Bone marrow (tissue), 2 donors: ENCODE measurements at places on chromosomes 13 and 19.

- DNase-seq, result no peak
Measured at GRCh38 chr19:17868669-17869068, 3.1 kb upstream of the SLC5A5 start.

GRCh38 chr13:101757446-101758039 is 305.1 kb downstream of the ITGBL1 start:
- no peak for DNase-seq

DNA sequence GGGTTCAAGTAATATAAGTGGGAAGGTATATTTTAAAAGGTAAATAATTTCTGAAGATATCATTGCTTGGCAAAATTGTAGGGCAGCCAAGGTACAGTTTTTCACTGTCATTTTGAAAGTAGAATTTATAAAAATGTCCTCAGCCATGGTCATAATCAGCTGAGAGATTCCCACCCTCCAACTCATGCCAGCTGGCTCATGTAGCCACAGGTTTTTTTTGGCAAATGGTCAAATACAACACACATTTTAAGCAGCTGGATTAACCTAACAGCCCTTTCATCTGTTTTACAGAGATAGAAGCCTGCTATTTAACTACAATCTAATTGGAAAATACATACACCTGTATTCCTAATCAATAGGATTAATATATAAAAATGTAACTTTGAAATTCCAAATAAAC is 619.2 kb upstream of the SGCG start:
- no peak for DNase-seq

DNA sequence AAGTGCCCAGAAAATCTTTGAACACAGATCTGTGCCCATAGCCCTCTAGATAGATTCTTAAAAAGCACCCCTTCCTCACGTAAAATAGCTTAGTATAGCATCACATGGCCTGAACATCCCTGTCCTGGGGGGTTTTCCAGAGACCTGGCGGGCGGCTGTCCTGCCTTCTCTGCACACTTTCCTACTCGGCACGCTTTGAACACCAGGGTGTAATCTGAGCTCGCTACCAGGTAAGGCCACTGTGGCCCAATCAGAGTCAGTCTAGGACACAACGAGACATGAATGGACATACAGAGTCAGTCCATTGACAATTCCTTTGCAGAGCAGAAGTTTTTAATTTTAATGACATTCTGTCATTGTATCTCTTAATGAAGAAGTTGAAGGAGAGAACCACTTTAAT is 8.1 kb downstream of the CYP2A13 start:
- DNase-seq, result no peak

DNA sequence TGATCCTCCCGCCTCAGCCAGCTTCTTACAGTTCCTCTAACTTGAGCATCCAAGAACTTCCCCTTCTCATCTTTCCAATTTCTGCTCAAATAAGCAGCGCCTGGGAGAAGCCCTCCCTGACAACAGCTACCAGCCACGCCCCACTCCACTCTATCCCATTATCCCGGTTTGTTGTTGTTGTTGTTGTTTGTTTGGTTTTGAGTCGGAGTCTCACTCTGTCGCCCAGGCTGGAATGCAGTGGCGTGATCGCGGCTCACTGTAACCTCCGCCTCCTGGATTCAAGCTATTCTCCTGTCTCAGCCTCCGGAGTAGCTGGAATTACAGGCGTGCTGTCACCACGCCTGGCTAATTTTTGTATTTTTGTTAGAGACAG is 822 bp upstream of the PTPRS start:
- no peak for DNase-seq

GRCh38 chr19:29535214-29535831 is 9.5 kb downstream of the VSTM2B start:
- DNase-seq, result no peak

DNA sequence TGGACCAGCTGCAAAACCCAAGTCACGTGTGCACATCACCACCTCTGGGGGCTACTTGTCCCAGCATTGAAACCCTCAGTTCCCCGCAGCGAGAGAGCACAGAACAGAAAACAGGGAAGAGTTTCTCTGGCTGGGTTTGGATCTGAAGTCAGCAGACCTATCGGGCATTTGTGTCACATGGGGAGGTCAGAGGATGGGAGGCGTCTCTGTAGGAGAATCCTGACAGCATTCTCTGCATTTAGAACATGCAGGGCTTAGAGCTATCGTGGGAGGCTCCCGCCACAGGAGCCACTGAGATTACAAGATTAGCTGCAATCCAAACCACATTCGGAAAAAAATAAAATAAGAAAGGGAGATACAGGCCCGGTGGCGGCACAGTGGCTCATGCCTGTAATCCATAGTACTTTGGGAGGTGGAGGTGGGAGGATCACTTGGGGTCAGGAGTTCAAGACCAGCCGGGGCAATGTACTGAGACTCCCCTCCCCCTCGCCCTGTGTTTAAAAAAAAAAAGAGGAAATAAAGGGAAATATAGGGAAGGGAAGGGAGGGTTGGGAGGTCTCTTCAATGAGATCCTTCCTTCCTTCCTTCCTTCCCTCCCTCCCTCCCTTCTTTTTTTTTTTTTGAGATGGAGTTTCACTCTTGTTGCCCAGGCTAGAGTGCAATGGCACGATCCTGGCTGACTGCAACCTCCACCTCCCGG is 2.9 kb upstream of the TLE6 start:
- peak; percentile 30 for DNase-seq

GRCh38 chr13:110130431-110130830 is 176.5 kb downstream of the COL4A1 start:
- DNase-seq, result no peak

DNA sequence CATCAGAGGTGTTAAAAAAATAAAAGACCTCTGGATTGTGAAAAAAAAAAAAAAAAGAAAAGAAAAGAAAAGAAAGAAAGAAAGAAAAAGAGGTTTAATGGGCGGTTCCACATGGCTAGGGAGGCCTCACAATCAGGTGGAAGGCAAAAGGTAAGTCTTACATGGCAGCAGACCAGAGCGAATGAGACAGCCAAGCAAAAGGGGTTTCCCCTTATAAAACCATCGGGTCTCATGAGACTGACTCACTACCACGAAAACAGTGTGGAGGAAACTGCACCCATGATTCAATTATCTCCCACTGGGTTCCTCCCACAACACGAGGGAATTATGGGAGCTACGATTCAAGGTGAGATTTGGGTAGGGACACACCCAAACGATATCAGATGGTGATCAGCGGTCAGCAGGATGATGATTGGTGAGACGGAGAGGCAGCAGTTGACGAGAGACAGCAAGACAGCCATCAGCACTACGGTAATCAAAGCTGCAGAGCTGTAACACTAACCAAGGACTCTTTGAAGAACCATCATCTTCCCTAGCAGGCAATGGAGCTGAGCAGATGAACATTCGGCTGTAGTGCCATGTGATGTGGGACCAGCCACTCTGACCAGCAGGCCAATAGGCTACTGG is 3.9 kb upstream of the CD209 start:
- DNase-seq, result no peak

- DNase-seq, result no peak
Measured at GRCh38 chr19:35812220-35813042, at the start of gene PRODH2. Gene PRODH2, minus strand, starts transcription at chr19:35812845. Its CDS starts 40 bp downstream, at chr19:35812805.

- DNase-seq, result no peak
Measured at GRCh38 chr13:37978680-37979079, 109.1 kb upstream of the TRPC4 start.

- DNase-seq, result no peak
Measured at GRCh38 chr19:16161840-16162239, 11.5 kb downstream of the CIB3 start.

DNA sequence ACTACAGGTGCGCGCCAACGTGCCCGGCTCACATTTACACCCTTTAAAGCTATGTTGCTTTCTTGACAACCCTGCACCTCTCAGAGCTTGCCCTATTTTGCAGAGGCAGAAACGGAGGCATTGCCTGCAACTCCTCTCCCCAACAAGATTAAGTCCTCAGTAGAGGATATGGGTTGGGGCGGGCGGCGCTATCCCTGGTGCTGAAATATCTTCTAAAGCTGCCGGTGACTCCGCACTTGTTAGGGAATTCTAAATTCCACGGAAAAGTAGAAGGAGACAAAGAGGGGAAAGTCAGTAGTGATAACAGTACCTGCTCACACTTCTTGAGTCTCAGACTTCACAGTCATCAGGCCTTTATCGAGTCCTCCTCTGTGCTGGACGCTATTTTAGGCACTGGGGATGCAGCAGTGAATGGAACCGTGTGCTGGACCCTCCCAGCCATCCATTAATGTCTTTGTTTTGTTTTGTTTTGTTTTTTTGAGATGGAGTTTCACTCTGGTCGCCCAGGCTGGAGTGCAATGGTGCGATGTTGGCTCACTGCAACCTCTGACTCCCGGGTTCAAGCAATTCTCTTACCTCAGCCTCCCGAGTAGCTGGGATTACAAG is 18.0 kb downstream of the SLC5A5 start:
- no peak for DNase-seq

DNA sequence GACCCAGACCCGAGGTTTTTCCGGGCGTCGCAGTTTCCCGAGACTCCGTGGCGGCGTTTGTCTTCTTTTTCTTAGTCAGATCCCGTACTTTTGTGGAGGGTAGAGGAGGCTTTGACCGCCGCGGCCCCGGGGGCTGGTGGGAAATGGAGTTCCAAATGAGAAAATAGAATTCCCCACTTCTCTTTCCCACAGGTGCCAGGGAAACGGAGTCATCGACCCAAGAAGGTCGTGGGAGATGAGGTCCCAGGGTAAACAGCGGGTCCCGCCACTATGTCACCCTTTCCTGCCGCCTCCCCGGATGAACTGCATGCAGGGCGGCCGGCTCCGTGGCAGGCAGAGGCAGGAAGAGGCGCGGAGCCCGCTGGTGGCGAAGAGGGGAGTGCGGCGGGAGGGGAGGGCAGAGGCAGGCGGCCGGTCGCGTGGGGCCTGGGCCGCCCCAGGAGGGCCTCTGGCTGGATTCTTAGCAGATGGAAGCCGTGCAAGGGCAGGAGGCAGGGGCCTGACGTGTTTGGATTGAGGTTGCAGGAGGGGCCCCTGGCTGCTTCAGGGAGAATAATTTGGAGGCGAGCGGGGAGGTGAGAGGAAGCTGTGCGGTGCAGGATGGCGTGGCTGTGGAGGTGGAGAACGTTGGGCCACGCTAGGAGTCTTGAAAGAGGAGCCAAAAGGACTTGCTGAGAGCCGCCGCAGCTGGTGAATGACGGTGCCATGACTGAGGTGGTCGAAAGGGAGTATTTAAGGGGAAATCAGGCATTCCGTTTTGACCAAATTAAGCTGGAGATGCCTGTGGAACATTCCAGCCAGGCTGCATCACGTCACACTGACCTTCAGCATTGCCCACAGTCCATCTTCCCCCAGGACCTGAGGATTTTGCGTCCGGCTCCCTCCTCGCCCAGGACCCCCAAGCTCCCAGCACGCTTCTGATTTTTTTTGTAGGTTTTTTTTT is 11.7 kb downstream of the CYTH2 start:
- peak; percentile 30 for DNase-seq

- DNase-seq, result no peak
Measured at GRCh38 chr19:681029-682019, 5.1 kb downstream of the FSTL3 start.

DNA sequence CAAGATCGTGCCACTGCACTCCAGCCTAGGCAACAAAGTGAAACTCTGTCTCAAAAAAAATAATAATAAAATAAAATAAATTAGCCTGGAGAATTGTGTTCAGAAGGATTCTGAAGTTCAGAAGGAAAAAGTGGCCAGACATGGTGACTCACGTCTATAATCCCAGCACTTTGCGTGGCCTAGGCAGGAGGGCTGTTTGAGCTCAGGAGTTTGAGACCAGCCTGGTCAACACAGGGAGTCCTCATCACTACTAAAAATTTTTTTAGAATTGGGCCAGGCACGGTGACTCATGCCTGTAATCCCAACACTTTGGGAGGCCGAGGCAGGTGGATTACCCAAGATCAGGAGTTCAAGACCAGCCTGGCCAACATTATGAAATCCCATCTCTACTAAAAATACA is 6.0 kb downstream of the RDH8 start:
- DNase-seq, result no peak

DNA sequence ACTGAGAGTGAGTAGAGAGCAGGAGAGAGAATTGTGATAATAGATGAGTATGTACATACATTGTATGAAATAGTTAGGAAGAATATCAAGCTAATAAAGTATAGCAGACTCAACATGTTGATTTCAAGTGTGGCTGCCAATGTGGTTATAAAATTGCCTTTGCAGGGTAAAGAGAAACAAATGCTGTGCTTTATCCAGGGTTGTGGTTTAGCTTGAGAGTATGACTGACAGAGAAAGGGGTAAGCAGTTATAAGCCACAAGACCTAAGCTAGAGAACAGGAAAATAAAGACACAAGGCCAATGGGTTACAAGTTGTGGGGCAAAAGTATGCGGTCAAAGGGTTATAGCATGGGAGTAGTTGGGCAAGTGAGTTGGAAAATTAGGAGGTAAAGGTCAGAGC is 1217.5 kb downstream of the DIAPH3 start:
- no peak for DNase-seq

DNA sequence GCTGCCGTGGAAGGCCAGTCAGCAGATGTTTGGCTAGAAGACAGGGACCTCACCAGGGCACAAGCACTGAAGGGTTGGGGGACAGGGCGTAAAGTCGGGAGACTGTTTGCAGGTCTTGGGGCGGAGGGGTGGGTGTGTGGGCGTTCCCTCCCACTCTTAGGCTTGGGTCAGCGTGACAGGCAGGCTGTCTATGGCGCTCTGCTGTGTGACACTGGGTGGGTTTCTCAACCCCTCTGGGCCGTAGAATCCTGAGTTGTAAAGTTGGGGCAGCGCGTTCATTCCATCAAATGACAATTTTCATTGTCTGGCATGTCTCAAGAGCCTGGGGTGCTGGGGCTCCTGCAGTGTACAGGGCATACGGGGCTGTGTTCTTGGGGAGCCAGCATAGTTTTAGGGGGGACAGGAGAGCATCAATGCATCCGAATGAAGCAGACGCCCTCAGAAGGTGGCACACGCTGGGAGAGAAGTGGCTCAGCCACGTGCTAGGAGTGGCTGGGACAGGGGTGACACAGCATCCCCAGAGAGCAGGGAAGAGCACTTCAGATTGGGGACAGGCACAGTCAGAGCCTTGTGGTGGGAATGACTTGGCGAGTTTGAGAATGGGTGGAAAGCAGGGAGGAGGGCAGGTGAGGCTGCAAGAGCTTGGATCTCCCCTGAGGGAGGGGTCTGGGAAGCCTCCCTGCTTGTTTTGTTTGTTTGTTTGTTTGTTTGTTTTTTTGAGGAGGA is 4.4 kb downstream of the CRTC1 start:
- DNase-seq, result no peak

GRCh38 chr13:100789481-100789880 is 114.9 kb upstream of the TMTC4 start:
- DNase-seq, result no peak

DNA sequence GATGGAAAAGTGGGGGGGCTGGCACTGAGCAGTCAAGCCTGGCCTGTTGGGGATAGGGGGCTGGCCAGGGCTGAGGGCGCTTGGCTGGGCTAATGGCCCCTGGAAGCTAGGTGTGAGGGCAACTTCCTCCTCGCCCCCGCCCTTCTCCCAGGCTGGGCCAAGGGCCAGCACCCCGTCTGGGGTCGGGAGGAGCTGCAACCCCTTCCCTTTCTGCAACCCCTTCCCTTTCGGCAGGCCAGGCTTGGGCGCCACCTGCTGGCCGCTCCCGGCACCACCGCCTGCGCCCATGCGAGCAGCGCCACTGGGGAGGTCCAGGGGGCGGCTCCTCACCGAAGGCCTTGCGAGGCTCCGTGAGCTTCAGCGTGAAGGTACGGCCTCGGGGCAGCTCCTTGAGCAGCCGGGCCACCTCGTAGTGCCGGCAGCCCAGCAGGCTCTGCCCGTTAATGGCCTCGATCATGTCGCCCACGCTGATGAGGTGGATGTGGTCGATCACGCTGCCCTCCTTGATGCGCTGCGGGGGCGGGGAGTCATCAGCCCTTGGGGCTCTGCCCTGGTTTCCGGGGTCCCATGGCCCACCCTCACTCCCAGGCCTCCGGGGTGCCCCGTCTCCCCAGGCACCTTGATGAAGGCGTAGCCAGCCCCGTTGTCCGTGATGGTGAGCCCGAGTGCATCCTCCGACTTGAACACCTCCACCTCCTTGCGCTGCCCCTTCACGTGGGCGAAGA is 5.0 kb upstream of the PTGER1 start:
- DNase-seq, result peak; percentile 30
